ENCODE measurements at places on chromosomes 12 and 14. TPM values are rescaled to one million over a fixed set of nuclear protein-coding genes. Genes with fewer than 3 reads are reported as not detected.
A peak's percentile ranks its signal among the peaks of the same experiment; 100 is the strongest.

The FGF23 gene
- not detected for total RNA-seq

The GLIPR1L2 gene
- 0.50 TPM for total RNA-seq

The C3AR1 gene
- 0.79 TPM for total RNA-seq

The ADAMTS20 gene
- not detected for total RNA-seq

The DEGS2 gene
- 4.2 TPM for total RNA-seq

The KLRB1 gene
- total RNA-seq, result 3.0 TPM

The FLVCR2 gene
- 12.3 TPM for total RNA-seq

DNA sequence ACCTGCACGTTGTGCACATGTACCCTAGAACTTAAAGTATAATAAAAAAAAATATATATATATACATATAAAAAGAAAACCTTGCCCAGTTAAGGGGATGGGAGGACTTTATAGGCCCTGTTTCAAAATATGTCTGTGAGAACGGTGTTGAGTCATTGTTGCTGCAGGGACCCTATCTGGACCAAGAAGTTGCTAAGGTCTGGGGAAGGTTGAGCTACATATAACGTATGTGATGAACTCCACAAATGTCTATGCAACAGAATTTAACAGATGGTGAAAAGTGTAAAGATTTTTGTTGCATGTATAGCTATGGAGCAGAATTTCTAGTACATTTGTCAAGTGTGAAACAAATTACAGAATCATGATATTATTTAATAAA, 59.7 kb downstream of the TBC1D30 start:
- H3K27ac ChIP-seq, result no peak overlapping the region
- peaks cover 16% of the 10 kb centered on the region for H3K27me3 ChIP-seq
- no peaks in the 10 kb centered on the region for H3K36me3 ChIP-seq
- peaks cover 15% of the 10 kb centered on the region for H3K4me1 ChIP-seq

- no peak overlapping the region for H3K4me3 ChIP-seq
- peaks cover 4% of the 10 kb centered on the region for H3K27me3 ChIP-seq
Measured at GRCh38 chr14:72550513-72550912, 343.4 kb downstream of the DPF3 start.

DNA sequence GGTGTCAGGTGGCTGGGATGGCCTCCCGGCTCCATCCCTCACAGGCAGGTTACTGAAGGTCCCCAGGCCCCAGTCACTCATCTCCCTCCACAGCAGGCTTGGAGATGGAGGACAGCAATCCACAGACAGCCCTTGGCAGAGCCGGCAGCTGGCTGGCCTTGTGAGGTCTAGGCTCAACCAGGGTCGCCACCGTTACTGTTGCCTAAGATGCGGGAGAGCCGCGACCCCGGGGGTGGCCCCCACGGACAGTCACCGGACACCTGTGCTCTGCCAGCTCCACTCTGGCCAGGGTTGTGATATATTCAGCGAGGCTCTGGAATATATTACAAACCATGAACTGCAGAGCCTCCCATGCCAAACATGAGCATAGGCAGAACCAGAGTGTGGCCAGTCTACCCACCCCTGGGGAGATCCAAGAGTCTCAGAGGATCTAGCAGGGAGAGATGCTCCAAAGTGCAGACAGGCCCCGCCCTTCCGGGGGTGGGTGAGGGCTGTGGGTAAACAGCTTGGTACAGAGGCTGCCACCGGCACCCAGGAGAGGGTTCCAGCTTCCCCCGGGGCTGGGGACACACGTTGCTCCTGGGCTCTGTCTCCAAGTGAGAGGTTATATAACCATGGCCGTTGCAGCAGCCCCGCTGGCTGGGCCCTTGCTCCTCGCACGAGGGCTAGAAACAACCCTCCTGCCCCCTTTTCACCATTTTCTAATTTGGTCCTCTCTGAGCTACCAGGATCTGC, 55.9 kb upstream of the DIO3 start:
- no peaks in the 10 kb centered on the region for H3K4me1 ChIP-seq
- H3K27me3 ChIP-seq, result no peaks in the 10 kb centered on the region
- H3K36me3 ChIP-seq, result no peaks in the 10 kb centered on the region

DNA sequence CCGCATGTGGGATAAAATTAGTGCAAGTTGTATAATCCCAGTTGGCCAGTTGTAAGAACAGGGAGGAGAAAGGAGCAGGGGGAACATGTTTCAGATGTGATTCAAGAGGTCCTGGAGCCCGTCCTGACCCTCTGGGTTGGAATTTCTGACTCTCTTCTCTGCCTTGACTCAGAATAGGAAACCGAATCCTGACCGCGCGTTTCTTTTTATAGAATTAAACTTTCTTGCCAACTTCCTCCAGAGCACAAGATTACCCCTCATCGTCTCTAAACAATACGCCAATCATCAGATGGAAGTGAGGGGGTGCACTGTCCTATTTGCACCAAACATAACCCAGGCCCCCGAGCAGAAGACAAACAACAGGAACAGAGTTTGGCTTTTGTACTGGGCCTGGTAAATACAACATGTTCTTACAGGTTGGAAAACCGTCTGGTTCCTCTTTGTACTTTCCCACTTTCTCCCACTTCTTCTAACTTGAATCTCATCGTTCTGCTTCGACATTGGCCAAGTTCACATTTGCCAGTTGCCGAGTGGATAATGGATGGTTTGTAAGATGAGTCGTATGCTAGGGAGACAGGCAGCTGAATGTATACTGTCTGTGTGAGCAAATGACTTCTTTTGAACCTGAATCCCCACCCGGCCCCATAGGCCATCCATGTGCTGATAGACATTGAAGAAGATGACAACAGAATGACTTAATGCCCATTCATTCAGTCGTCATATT, 42.6 kb upstream of the MED13L start:
- peak; percentile 47 for DNase-seq
- H3K4me1 ChIP-seq, result peaks cover 48% of the 10 kb centered on the region
- H3K4me3 ChIP-seq, result peak overlapping the region; percentile 65
- no peaks in the 10 kb centered on the region for H3K27me3 ChIP-seq
- no peak overlapping the region for H3K27ac ChIP-seq

GRCh38 chr12:115438314-115438713, 754.3 kb upstream of the TBX3 start:
- no peak for DNase-seq
- H3K36me3 ChIP-seq, result no peaks in the 10 kb centered on the region
- no peaks in the 10 kb centered on the region for H3K4me1 ChIP-seq
- no peak overlapping the region for H3K27ac ChIP-seq
- no peak overlapping the region for H3K4me3 ChIP-seq

- DNase-seq, result peak; percentile 82
- no peaks in the 10 kb centered on the region for H3K27me3 ChIP-seq
- H3K4me3 ChIP-seq, result peak overlapping the region; percentile 65
- peaks cover 25% of the 10 kb centered on the region for H3K4me1 ChIP-seq
Measured at GRCh38 chr12:122646517-122647217, 56.5 kb downstream of the HCAR2 start.

GRCh38 chr12:52788192-52788875, 7.6 kb downstream of the KRT3 start:
- H3K27ac ChIP-seq, result no peak overlapping the region
- H3K36me3 ChIP-seq, result no peaks in the 10 kb centered on the region
- peaks cover 30% of the 10 kb centered on the region for H3K27me3 ChIP-seq
- no peak overlapping the region for H3K4me3 ChIP-seq
- DNase-seq, result no peak
- peaks cover 26% of the 10 kb centered on the region for H3K4me1 ChIP-seq

DNA sequence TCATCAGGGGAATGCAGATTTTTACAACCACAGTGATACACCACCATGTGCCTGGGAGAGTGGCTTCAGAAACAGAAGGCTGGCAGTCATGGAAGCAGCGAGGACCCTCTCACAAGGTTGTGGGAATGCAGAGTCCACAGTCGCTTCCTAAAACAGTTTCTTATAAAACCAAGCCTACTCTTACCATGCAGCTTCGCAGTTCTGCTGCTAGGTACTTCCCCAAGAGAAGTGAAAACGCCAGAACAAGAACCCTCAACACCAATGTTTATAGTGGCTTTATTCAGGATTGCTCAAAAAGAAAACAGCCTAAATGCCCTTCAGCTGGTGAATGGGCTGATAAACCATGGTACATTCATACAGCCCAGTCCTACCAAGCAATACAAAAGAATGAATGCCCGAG, 87.2 kb downstream of the DDX51 start:
- H3K27ac ChIP-seq, result no peak overlapping the region
- no peak for DNase-seq
- H3K4me1 ChIP-seq, result no peaks in the 10 kb centered on the region
- no peak overlapping the region for H3K4me3 ChIP-seq
- no peaks in the 10 kb centered on the region for H3K27me3 ChIP-seq
- H3K36me3 ChIP-seq, result peaks cover 25% of the 10 kb centered on the region

- H3K4me3 ChIP-seq, result no peak overlapping the region
- H3K36me3 ChIP-seq, result peaks cover 3% of the 10 kb centered on the region
- DNase-seq, result no peak
- peak overlapping the region; percentile 29 for H3K27ac ChIP-seq
- no peaks in the 10 kb centered on the region for H3K27me3 ChIP-seq
Measured at GRCh38 chr12:64192644-64193444, 29.3 kb downstream of the KICS2 start.

- H3K4me3 ChIP-seq, result no peak overlapping the region
- H3K4me1 ChIP-seq, result peaks cover 21% of the 10 kb centered on the region
- peaks cover 65% of the 10 kb centered on the region for H3K27me3 ChIP-seq
- H3K36me3 ChIP-seq, result peaks cover 2% of the 10 kb centered on the region
Measured at GRCh38 chr12:49334226-49334625, 2.8 kb downstream of the C1QL4 start.

DNA sequence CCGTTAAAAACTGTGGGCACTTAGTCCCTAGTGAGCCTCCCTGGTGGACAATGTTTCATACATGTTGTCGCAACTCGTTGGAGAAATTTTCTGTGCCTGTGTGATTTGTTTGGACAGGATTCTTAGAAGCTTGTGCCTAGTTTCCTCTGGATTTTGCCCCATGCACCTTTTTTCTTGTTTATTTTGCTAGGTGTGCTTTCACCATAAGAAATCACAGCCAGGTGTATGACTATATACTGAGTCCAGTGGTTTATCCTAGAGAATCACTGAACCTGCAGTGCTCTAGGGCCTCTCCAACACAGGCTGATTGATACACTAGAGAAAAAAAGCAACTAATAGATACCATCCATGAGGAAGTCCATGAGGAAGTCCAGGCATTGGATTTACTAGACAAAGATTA, 33.1 kb upstream of the OASL start:
- H3K36me3 ChIP-seq, result peaks cover 5% of the 10 kb centered on the region
- H3K4me3 ChIP-seq, result no peak overlapping the region

DNA sequence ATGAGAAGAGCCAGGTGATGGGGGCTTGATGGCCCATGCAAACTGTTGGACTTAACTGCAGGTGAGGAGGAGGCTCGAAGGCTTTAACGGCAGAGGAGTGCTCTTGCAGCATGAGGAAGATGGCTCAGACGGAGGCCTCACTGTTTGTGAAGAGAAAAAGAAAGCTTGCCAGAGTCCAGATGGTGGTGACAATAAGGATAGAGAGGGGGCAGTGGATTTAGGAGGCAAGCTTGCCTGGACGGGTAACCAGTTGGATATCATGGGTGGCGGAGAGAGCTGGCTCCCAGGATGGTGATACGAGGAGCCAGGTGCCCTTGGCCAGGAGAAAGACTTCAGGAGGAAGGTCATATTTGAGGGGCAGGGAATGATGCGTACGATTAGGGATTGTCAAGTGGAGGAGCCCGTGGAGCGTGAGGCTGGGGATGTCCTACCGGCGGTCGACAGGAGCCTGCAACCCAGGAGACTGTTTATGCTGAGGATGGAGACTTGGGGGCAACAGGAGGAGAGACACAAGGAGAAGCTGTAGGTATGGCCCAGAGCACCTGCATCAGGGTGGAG, 71.8 kb downstream of the CACNA1C start:
- H3K27ac ChIP-seq, result no peak overlapping the region
- no peaks in the 10 kb centered on the region for H3K4me1 ChIP-seq
- no peaks in the 10 kb centered on the region for H3K36me3 ChIP-seq
- H3K27me3 ChIP-seq, result no peaks in the 10 kb centered on the region
- H3K4me3 ChIP-seq, result no peak overlapping the region
- DNase-seq, result no peak

- no peaks in the 10 kb centered on the region for H3K36me3 ChIP-seq
- no peaks in the 10 kb centered on the region for H3K4me1 ChIP-seq
- no peak overlapping the region for H3K27ac ChIP-seq
Measured at GRCh38 chr12:3207175-3207574, 130.0 kb downstream of the TSPAN9 start.

GRCh38 chr12:119176267-119177055, 2.3 kb upstream of the HSPB8 start:
- no peak overlapping the region for H3K4me3 ChIP-seq
- H3K27ac ChIP-seq, result no peak overlapping the region
- peak; percentile 5 for DNase-seq
- H3K27me3 ChIP-seq, result peaks cover 6% of the 10 kb centered on the region
- no peaks in the 10 kb centered on the region for H3K36me3 ChIP-seq

DNA sequence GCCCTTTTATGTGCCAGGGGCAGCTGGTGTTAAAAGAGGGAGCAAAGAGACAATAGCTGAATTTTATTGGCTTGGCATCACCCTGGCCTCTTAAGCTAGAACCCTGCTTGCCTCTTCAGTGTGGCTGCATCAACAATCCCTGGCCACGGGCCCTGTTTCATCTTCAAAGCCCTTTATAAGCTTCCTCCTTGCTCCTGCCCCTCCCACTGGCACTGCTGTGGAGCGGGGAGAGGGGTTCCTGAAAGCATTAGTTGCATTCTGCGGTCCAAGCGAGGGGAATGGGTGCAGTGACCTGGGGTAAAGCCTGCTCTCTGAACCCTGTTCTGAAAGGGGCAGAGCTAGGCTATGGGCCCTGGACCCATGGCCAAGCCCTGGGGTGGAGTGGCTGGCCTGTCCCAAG, 220 bp upstream of the KRT83 start:
- no peak overlapping the region for H3K27ac ChIP-seq
- H3K27me3 ChIP-seq, result peaks cover 57% of the 10 kb centered on the region
- H3K4me1 ChIP-seq, result no peaks in the 10 kb centered on the region
- DNase-seq, result no peak
- H3K36me3 ChIP-seq, result no peaks in the 10 kb centered on the region

DNA sequence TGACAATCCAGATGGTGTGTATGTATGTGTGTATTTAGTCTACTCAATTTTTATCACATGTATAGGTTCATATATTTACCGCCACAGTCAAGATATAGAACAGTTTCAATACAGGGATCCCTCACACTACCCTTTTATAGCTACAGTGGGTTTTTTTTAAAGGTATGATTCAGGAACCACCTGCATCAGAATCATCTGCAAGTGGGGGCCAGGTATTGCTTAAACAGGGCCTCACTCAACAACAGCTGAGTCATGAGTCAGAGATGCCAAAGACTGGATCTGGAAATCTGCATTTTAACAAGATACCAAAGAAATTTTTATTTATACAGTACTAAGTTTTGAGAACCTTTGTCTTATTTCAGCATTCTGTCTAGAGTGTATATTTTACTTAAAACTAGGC, 117.6 kb downstream of the SLC35F4 start:
- H3K4me3 ChIP-seq, result no peak overlapping the region
- no peaks in the 10 kb centered on the region for H3K27me3 ChIP-seq
- no peaks in the 10 kb centered on the region for H3K4me1 ChIP-seq
- no peak for DNase-seq
- no peaks in the 10 kb centered on the region for H3K36me3 ChIP-seq
